ENCODE measurements at places on chromosomes 3 and 15. TPM values are rescaled to one million over a fixed set of nuclear protein-coding genes. Genes with fewer than 3 reads are reported as not detected.
A peak's percentile ranks its signal among the peaks of the same experiment; 100 is the strongest.

- peaks cover 3% of the 10 kb centered on the region for H3K4me1 ChIP-seq
- H3K27me3 ChIP-seq = no peaks in the 10 kb centered on the region
- H3K27ac ChIP-seq = no peak overlapping the region
- DNase-seq = no peak
- no peak overlapping the region for H3K4me3 ChIP-seq
Observed at GRCh38 chr15:64158363-64159134, 4.3 kb downstream of the PPIB start.

DNA sequence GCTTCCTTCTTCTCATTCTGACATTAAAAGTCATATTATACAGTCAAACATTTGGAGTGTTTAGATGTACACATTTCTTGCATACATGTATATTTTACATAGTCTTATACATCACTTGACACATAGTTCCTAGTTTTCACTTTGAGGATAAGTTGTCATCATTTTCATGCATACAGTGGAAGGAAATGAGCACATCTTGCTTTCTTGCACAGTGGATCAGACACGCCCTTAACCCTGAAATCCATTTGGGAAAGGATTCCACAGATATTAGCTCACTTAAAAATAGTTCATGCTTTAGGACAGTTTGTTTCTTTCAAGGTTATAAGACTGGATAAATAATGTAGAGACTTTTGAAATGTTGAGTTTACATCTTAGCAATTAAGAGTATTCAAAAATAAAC is 148.6 kb upstream of the MME start:
- no peaks in the 10 kb centered on the region for H3K36me3 ChIP-seq
- no peak for DNase-seq
- no peaks in the 10 kb centered on the region for H3K27me3 ChIP-seq
- H3K27ac ChIP-seq = no peak overlapping the region

DNA sequence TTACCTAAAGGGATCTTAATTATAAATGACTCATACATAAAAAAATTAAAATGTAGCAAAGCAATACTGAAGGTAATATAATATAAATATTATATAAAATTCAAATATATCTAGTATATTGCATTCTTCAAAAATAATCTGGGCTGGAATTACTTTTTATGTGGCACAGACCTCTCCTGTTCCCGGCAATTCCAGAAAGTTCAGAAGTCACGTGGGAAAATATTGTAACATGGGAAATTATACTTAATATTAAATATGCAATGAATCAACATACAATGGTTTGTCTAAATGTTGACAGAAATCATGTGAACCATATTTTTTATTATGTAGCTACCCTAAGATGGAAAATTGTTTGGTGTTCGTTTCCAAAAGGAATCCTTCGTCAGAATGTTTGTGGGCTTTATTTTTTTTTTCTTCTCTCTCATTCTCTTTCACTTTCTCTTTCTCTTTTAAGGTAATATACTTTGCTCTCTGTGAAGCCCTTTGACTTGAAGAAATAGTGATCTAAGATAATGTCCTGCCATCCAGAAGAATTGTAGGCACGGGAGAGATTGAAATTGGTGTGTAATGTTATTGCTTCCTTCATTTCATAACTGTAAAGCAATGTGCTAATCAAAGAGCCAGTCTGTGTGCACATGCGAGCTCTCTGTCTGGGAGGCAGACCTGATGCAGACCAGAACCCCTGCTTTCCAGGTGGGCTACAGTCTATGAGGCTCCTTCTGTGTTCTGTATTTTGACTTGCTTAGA is 559.4 kb downstream of the NR2F2 start:
- H3K27me3 ChIP-seq = peaks cover 50% of the 10 kb centered on the region
- no peaks in the 10 kb centered on the region for H3K36me3 ChIP-seq
- DNase-seq = no peak
- H3K27ac ChIP-seq = no peak overlapping the region
- H3K4me1 ChIP-seq = no peaks in the 10 kb centered on the region

GRCh38 chr15:45395943-45396342 is 17.6 kb upstream of the GATM start:
- H3K27ac ChIP-seq = no peak overlapping the region
- no peak for DNase-seq
- no peak overlapping the region for H3K4me3 ChIP-seq
- no peaks in the 10 kb centered on the region for H3K36me3 ChIP-seq
- peaks cover 24% of the 10 kb centered on the region for H3K4me1 ChIP-seq

- no peak overlapping the region for H3K27ac ChIP-seq
- DNase-seq = no peak
- no peaks in the 10 kb centered on the region for H3K4me1 ChIP-seq
- peaks cover 18% of the 10 kb centered on the region for H3K27me3 ChIP-seq
- H3K4me3 ChIP-seq = no peak overlapping the region
Observed at GRCh38 chr3:147963711-147964110, 554.5 kb downstream of the ZIC1 start.

GRCh38 chr15:76380249-76380648 is 43.7 kb downstream of the ISL2 start:
- no peak overlapping the region for H3K27ac ChIP-seq
- no peaks in the 10 kb centered on the region for H3K36me3 ChIP-seq
- H3K4me1 ChIP-seq = peaks cover 11% of the 10 kb centered on the region
- H3K27me3 ChIP-seq = no peaks in the 10 kb centered on the region

DNA sequence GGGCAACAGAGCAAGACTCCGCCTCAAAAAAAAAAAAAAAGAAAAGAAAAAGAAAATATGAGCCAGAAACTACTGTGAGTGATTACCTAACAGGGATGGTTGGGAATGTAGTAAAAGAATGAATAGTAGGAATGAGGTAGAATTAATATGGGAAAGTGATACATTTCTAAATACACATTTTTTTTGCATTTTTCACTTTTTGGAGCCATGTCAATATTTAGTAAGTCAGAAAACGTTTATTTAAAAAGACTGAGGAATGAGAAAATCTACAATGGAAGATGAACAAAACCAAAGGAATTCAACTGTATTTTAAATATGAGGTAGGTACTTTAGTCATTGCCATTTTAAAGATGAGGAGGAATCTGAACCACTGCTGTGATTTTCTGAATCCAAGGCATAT is 817.2 kb upstream of the CADM2 start:
- H3K27ac ChIP-seq = no peak overlapping the region
- H3K4me1 ChIP-seq = no peaks in the 10 kb centered on the region
- H3K4me3 ChIP-seq = no peak overlapping the region
- H3K36me3 ChIP-seq = no peaks in the 10 kb centered on the region

DNA sequence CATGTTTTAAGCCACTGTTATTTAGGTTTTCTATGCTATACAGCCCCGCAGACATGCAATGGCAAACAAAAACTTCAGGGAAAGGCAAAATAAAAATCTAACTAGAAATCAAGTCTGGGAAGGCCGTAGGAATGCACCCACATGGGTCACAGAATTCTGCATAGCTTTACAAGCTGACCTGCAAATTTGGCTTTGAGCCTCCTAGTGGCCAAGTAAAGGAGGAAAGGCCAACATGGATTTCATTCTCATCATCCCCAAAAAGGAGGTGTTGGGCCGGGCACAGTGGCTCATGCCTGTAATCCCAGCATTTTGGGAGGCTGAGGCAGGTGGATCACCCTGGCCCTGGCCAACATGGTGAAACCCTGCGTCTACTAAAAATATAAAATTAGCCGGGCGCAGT is 124.3 kb downstream of the FBLN2 start:
- DNase-seq = peak; percentile 40
- H3K27ac ChIP-seq = no peak overlapping the region
- H3K4me1 ChIP-seq = no peaks in the 10 kb centered on the region
- peaks cover 44% of the 10 kb centered on the region for H3K27me3 ChIP-seq

GRAMD2A gene
- not detected for total RNA-seq

TXNRD3 gene
- total RNA-seq = 7.8 TPM

THBS1 gene
- 374 TPM for total RNA-seq

EFHB gene
- not detected for total RNA-seq

SLC28A1 gene
- 1.1 TPM for total RNA-seq

Data from PC-3 (cell line).